ENCODE measurements at places on chromosomes 7 and 10. TPM values are rescaled to one million over a fixed set of nuclear protein-coding genes. Genes with fewer than 3 reads are reported as not detected.
A peak's percentile ranks its signal among the peaks of the same experiment; 100 is the strongest.

The MBL2 gene
- total RNA-seq = not detected

The C10orf67 gene
- total RNA-seq = 0.44 TPM

The AKR1E2 gene
- 9.7 TPM for total RNA-seq

The SYPL1 gene
- total RNA-seq = 68.5 TPM

The RSU1 gene
- total RNA-seq = 40.3 TPM

The RBP3 gene
- total RNA-seq = not detected

- DNase-seq = no peak
These were observed 4.6 kb downstream of the CDK13 start for GRCh38 chr7:39954694-39955093.

The MEOX2 gene
- 4.5 TPM for total RNA-seq

GRCh38 chr10:30832749-30833627, 198.7 kb downstream of the ZNF438 start:
- DNase-seq = no peak

The ERV3-1 gene
- 5.7 TPM for total RNA-seq

- no peak for DNase-seq
These were observed 79.4 kb downstream of the MYL10 start for GRCh38 chr7:101549734-101550133.

DNA sequence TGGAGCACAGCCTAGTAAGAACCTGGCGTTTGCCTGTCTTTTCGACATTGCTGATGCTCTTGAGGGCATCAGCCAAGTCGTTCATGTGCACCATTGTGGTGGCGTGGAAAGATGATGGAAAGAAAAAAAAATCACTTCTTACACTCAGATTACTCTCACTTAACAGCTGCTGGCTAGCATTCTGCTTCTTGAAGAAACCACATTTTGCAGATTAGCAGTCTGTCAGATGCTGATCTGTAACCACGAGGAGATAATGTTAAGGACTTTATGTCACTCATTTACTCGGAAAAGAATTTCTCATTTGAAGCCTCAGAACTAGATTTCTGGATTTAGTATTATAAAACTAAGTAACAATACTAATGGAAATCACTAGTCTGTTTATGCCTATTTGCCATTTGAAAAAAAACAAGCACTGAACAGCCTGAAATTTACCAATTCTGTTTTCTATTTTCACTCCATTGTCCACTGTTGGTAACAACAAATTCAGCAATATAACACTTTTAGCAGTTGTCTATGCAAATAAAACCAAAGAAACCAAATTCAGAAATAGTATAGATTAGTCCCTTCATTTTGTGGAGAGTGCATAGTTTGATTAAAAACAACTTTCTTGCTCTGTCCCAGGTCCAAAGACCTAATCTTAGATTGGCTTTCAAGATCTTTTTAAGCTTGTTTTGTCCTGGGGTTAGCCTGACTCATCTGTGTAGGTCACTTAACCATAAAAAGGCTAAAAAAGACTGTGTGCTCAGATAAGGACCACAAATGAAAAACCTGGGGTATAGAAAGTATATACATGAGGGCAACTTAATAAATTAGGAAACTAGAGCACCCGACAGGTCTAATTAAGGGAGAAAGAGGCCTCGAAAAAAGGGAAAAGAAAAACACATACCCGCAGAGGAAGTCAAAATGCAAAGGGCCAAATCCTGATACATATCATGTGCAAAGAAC, 67.5 kb downstream of the NT5C2 start:
- no peak for DNase-seq

DNA sequence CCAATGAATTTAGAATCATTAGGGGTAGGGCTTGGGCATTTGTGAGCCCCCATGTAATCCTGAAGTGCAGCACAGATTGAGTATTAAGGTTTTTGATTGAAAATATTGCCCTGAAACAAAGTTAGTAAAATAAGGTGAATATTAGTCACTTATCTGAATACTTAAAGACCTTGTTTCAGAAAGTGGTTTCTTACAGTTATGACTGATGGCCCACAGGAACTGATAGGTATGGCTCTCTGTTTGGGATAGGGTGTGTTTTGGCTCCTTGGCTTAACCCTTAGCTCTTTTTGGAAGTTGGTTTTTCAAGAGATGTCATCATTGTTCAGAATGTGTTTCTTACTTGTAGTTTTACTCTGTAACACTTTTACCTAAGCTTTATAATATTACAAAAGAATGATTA, 34.8 kb downstream of the MDFIC start:
- no peak for DNase-seq

DNA sequence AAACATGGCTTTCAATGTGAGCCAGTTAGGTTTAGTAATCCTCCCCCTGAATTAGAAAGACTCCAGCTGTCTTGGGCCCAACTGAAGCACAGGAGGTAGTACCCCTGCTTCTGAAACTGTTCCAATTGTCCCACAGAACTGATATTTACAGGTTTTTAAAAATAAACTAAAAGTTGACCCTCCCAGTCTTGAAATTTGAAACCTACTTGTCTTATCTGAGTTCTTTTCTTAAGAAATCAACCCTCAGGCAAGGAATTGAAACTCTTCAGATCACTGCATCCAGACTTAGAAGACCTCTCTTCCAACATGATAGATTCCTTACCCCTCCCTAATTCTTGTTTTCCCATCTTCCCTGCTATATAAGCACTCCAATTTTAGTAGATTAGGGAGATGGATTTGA, 13.3 kb upstream of the ARHGAP21 start:
- DNase-seq = no peak

The EN2 gene
- not detected for total RNA-seq

DNA sequence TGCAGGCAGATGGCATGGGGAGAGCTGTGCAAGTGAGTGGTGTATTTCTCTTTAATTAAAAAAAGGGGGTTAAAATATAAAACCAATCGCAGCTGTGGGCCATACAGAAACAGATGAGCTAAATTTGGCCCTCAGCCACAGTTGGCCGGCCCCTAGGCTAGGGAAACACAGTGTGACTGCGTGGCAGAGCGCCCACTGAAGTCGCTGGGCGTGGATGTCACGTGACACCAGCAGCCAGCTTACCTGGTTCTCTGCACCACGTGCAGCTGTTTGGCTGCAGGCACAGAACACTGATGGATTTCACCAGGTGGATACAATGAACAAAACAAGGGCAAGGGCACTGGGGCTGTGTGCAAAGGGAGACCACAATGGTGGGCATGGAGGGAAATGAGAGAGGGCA, 119.3 kb upstream of the ZNF746 start:
- no peak for DNase-seq

- DNase-seq = peak; percentile 46
These were observed 48.4 kb downstream of the SYPL1 start for GRCh38 chr7:106063692-106064091.

The ZNF3 gene
- total RNA-seq = 16.1 TPM

DNA sequence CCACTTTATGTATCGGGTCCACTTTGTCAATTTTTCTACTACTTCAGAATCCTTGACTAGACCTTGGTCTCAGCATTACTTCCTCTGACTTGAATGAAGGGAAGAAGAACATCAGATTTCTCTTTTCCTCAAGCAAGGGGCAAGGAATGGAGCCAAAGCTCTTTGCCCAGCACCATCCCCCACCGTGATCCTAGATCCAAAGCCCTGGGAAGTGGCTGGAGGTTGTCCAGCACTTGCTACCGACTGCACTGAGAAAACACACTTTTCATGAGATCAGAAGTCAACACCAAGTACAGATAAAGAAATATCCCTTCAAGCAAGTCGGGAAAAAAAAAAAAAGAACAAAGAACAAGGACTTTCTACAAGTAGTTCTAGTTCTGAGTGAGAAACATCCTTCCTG, 102.1 kb upstream of the DDC start:
- no peak for DNase-seq

- DNase-seq = no peak
These were observed 45.8 kb downstream of the EEPD1 start for GRCh38 chr7:36198854-36199266.

DNA sequence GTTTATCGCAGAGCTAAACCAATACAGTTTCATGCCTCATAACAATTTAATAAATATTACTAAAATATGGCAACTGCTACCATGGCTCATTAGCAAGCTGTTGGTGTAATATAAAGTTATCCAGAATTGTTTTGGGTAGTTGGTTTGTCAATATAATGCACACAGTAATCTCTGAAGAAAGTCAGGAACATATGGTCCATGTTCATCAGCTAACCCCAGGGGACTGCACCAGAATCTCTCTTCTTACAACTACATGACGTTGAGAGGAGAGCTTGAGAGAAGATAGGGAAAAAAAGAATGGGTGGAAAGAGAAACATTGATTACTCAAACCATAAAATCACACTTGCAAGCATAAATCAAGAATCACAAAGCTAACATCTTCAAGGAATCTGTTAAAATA, 333.7 kb downstream of the NRG3 start:
- no peak for DNase-seq

- DNase-seq = no peak
These were observed 45.3 kb downstream of the RASGEF1A start for GRCh38 chr10:43221419-43222209.

GRCh38 chr7:7231865-7232264, 49.5 kb downstream of the C1GALT1 start:
- no peak for DNase-seq

The PLAC9 gene
- total RNA-seq = 25.5 TPM

DNA sequence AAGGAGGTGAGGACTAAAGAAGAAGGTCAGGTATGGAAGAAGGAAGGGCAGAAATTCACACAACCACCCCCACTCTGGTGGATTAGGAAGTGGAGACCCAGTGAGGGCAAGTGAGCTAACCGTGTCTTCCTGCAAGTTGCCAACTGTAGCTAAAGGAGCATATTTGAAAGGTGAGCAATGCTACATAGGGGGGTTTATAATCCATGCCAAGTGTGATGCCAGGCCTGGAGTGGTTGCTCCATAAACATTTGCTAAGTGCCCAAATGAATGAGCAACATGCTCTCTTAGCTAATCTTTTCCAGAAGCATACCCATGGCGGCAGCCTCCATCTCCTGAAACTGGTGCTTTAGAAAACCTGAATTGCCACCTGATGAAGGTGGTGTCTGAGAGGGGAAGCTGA, 121.6 kb downstream of the LRRC18 start:
- no peak for DNase-seq

DNA sequence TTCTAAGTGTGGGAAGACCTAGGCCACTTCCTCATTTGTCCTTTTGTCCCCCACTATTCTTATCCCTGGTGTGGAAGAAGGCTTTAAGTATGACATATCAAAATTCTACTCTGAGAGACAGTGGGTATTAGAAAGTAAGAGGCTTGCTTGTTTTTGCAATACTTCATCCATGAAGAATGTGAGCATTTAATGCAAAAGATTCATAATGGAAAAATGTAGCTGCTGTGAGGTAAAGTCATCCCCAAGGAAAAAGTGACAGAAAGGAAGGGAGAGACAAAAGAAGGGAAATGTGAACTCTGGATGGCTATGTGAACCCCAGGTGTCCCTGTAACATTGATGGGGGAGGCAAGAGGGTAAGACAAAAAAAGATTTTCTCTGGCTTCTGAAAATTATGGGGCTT, 607.5 kb downstream of the SORCS1 start:
- DNase-seq = no peak

The SFRP5 gene
- 140 TPM for total RNA-seq

The NSMCE4A gene
- total RNA-seq = 34.9 TPM

The ANLN gene
- total RNA-seq = 9.0 TPM

DNA sequence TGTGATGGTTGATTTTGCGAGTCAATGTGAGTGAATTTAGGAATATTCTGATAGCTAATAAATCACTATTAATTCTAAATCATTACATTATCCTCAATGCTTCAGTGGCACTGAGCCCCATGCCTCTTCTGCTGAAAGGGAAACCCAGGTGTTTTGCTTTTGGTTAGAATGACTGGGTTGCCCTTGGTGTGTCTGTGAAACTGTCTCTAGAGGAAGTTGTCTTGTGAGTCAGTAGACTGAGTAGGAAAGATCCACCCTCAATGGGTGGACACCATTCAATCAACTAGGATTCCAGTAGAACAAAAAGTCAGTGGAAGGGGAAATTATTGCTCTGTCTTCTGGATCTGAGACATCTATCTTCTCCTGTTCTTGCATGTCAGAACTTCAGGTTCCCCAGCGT, 472.4 kb downstream of the ANKRD7 start:
- DNase-seq = no peak

- DNase-seq = no peak
These were observed 83.5 kb downstream of the GNAT3 start for GRCh38 chr7:80428161-80429054.

- DNase-seq = peak; percentile 32
These were observed 90.7 kb downstream of the NHLRC2 start for GRCh38 chr10:113945075-113945686.

DNA sequence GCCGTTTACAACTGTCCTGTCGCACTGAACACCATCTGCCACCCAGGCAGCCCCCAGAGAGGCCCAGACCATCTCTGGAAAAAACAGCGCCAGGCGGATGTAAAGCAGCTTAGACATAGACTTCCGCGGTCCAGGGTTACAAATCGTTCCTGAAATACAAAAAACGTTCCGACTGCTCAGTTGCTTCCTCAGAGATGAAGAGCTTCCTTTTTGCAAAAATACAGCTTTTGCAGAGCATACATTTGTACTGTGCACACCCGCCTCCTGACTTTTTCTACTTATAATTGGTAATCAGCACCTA, 11.4 kb downstream of the DAGLB start:
- no peak for DNase-seq

The CACNB2 gene
- total RNA-seq = 19.0 TPM

DNA sequence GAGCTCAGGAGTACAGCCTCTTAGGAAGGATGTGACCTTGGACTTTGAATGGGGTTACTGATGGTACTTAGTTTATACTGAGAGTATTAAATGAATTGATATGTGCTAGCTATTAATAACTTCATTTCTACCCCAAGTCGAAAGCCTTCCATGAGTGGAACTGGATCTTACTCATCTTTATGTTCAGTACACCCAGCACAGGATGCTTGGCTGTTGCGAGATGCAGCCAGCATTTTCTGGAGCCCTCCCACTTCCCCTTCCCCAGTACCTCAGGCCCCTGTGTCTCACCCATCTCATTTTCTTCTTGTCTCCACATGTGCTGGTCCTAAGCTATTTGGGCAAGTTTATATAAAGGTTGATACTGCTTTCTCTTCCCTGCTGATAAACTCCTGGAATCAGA, 7.2 kb downstream of the UPP1 start:
- DNase-seq = no peak

The COL17A1 gene
- total RNA-seq = 0.26 TPM

All from right atrium auricular region (tissue), 2 donors.